ENCODE measurements at places on chromosomes 12 and 14.
A peak's percentile ranks its signal among the peaks of the same experiment; 100 is the strongest.

GRCh38 chr14:21182166-21182565 lies 26.3 kb upstream of the OR5AU1 start:
- DNase-seq, result no peak

DNA sequence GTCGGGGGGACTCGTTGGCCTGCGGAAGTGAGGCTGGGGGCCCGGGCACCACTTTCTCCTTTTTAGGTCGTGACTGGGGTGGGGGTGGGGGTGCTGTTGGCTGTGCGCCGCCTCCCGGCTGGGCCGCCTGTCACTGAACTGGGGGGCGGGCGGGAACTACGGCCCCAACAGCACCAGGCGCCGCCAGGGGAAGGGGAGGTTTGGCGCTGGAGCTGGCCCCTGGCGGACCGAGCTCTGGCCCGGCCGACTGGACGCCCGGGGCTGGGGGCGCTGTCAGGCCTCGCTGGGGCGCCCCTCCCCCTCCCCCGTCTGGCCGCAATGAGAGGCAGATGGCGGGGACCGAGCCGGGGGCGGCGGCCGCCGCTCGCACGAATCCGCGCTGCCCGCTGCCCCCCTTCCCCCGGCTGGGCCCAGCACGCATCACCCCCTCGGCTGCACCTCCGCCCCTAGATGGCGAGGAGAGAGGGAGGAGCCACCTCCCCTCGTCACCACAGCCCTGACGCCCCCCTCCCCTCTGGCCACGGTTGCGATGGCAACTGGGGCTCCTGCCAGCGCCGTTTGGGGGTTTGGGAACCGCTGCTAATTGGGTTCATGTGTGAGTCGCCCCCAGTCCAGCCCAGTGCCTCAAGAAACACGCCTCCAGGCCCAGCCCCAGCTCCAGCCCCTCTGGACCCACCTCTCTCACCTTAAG lies 723 bp downstream of the NFATC4 start:
- peak; percentile 36 for DNase-seq

GRCh38 chr14:75831455-75831854 lies 150.3 kb downstream of the TGFB3 start:
- peak; percentile 44 for DNase-seq

DNA sequence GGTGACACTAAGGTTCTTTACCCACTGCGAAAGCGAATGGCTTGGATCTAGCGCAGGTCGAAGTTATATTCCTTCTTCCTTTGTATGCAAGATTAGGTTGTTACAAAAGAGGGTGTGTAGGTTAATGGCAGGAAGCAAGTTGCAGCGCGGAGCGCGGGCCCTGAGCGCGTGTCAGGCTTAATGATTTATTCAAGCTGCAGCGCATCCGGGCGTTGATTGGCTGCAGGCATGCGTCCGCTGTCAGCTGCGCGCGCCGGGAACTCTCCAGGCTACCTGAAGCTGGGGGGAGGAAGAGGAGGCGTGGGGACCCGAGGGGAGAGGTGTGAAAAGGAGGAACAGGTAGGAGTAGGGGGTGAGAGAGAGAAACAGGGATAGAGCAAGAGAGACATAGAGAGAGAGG lies 7.4 kb downstream of the ASCL1 start:
- peak; percentile 44 for DNase-seq

GRCh38 chr14:61130512-61131260 lies 149.6 kb downstream of the SLC38A6 start:
- no peak for DNase-seq

- no peak for DNase-seq
These were observed 5.4 kb downstream of the KCNH5 start for GRCh38 chr14:63039866-63040265.

DNA sequence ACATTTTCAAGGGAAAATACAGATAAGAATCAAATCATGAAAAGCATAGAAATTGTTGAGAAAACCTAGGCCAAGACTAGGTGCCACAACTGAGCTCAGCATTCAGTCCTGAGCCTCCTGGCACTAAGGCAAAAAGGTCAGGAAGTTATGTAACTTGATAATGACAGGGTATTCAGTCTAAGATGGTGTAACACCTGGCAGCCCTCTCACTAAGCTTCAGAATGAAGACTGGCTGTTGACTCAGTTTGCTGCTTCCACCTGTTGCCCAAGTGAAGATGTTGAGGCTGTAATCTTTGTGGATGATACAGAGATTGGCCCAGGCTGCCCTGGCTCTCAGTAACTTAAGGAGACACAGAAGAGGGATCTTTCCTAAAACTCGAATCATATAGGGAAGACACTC lies 19.6 kb downstream of the PROX2 start:
- DNase-seq, result no peak

GRCh38 chr14:93114713-93115068 lies 1.0 kb downstream of the ITPK1 start:
- peak; percentile 63 for DNase-seq

- DNase-seq, result no peak
These were observed 376.0 kb downstream of the ALG10 start for GRCh38 chr12:34398366-34398705.

- DNase-seq, result peak; percentile 61
These were observed 13.6 kb downstream of the TTC9 start for GRCh38 chr14:70655110-70655826.

GRCh38 chr12:101764051-101764792 lies 25.0 kb upstream of the SYCP3 start:
- no peak for DNase-seq

DNA sequence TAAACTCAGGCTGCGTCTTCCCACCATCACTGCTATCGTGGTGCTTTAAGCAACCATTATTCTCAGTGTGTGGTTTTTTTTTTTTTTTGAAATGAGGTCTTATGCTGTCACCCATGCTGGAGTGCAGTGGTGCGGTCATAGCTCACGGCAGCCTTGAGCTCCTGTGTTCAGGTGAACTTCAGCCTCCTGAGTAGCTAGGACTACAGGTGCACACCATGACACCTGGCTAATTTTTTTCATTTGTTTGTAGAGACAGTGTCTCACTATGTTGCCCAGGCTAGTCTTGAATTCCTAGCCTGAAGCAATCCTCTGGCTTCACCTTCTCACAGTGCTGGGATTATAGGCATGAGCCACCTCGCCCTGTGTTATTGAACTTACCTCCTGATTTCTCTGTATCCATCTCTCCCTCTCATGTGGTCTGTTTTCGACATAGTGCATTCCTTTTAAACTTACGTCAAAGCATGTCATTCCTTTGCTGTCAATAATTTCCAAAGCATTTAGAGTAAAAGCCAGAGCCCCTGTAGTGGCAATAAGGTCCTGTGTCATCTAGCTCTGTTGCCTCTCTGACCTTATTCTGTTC lies 255.5 kb downstream of the SNAPC1 start:
- no peak for DNase-seq

- peak; percentile 47 for DNase-seq
These were observed 2.2 kb downstream of the RCOR1 start for GRCh38 chr14:102594514-102595175.

- DNase-seq, result no peak
These were observed 24.4 kb upstream of the RBM19 start for GRCh38 chr12:113990250-113991223.

- no peak for DNase-seq
These were observed 544 bp upstream of the TDP1 start for GRCh38 chr14:89955022-89955744.

- DNase-seq, result no peak
These were observed 318.1 kb downstream of the AEBP2 start for GRCh38 chr12:19757317-19757877.

DNA sequence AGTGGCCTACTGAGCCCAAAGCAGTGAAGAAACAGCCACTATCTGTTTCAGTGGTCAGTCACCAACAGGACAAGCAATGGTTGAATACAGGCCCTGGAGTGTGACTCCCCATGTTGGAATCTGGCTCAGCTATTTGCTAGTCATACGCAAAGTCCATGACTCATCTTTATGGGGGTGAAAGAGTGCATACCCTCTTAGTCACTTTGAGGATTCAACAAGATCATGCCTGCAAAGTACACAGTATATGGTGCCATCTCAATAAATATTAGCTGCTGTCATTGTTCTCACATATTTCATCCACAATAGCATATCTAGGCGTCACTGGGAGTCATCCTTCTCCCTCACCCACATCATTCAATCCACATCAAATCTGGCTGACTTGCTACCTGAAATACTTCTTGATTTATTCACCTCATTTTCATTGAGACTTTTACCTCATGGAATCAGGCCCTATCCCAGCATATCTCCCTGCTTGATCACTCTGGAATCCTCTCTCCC lies 26.4 kb upstream of the STAB2 start:
- no peak for DNase-seq

DNA sequence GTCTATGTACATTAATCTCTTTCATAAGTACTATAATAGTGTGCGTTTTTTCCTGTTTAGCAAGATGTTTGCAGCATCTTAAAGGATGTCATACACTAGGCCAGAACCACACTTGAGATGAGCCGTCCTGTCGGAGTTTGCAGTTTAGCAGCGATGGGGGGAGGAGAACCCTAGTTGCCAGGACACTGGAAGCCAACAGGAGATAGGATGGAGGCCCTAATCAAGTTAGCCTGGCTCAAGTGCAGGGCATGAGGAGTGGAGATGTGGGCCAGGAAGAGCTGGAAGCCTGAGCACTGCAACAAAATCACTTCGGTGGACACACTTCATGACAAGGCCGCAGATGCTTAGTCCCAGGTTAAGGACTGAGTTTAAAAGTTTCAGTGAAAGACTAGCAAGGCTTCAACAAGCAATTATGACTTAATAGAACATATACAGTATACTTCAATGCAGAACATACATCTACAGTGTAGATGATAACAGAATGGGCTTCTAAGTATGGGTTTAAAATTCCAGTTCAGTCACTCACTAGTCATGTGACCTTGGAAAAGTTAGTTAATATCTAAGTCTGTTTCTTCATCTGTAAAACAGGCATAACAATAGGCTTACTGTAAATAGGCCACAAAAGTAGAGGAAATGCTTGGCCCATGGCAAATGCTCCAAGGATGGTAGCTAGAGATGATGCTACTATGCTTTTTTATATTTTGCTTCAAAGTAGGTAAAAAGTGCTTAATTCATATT lies 77.1 kb downstream of the PTPN21 start:
- DNase-seq, result no peak

DNA sequence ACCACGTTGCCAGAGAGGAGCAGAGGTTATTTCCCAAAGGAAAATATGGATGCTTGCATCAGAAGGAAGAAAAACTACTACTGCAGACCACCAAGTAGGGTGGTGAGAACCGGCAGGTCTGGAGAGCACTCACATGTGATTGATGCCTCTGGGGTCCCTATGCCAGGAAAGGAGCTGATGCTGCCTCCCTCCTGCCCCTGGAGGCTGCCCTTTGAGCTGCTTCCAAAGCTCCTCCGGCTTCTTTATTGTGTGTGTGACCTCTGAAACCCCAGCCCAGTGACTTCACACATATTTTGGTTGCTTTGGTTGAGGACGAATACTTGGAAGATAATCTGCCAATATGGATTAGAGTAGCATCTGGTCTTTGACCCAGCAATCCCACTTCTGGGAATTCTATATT lies 133.4 kb downstream of the AACS start:
- DNase-seq, result no peak

DNA sequence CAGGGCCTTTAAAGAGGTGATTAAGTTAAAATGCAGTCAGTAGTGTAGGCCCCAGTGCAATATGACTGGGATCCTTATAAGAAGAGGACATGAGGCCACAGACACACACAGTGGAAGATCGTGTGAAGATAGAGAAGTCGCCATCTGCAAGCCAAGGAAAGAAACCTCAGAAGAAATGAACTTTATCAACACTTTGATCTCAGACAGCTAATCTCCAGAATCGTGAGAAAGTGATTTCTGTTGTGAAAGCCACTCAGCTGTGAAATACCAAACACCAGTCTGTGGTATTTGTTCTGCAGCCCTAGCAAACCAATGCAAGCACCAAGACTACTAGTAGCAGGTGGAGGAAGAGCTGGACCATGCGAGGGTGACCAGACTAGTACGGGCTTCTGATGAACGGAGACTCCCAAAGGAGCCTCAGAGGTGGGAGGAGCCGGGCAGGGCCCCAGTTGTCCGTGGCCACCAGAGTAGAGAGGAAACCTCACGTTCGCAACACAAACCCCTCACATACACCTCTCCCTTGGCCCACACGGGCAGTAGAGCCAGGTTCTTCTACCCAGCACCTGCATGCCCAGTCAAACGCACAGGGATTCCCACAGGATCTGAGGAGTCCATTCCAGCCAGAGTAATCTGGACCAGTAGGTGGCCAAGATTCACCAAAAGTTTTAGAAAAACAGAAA lies 243.0 kb downstream of the TTC8 start:
- peak; percentile 31 for DNase-seq

DNA sequence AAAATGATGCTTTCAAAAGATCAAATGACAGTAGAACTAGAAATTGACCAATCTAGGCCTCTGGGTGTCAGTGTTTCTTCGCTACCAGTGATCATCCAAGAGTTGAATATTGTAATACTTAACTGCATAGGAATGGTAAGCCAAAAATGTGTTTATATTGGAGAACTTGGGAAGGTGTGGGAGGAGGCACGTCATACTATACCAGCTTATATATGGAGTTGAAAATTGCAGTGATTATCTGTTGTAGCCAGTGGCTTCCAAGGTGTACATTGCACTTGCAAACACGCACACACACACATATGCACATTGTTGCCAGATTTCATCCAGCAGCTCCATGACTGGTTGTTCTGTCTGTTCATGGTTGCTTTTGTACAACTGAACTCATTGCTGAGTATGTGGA lies 36.1 kb downstream of the EID3 start:
- DNase-seq, result no peak

DNA sequence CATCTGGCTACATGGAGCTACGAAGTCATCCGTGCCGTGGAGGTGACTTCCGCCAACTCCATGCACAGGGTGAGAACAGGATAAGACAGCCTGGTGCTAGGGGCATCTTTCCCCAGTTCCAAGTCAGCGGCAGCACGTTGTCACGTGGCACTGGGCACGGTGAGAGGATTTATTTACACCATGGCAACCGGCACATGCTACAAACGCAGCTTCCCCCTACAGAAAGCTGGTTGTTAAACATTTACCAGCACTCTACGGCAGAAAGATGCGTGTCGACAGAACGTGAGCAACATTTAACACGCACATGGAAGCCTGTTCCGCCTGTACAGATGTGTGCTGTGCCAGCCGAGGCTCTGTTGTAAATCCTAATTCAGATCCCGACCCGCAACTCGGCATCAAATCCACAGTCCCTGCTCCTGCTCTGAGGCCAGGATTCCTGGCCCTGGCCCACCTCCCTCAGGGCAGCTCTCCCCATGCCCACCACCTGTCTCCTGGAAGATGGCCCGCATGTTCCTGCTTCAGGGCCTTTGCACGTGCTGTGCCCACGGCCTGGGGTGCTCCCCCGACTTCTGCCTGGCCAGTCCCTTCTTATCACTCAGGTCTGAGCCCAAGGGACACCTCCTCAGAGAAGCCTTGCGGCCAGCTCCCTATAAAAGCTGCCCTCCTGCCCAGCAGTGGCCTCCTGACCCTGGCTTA lies 114.1 kb downstream of the RFLNA start:
- no peak for DNase-seq

Measured in activated naive CD8-positive, alpha-beta T cell treated with anti-CD3 and anti-CD28 coated beads, Interleukin-2, amount 10 ng/mL, durations not matched to agents 7 days and 5 days (primary cell).